Stimulated activated CD8-positive, alpha-beta memory T cell treated with anti-CD3 and anti-CD28 coated beads, Interleukin-4, amount 100 ng/mL, for 48 hours (primary cell): ENCODE measurements at places on chromosomes 5 and 9.
A peak's percentile ranks its signal among the peaks of the same experiment; 100 is the strongest.

- no peak for DNase-seq
Observed at GRCh38 chr5:15937708-15938107, 241.9 kb downstream of the MARCHF11 start.

DNA sequence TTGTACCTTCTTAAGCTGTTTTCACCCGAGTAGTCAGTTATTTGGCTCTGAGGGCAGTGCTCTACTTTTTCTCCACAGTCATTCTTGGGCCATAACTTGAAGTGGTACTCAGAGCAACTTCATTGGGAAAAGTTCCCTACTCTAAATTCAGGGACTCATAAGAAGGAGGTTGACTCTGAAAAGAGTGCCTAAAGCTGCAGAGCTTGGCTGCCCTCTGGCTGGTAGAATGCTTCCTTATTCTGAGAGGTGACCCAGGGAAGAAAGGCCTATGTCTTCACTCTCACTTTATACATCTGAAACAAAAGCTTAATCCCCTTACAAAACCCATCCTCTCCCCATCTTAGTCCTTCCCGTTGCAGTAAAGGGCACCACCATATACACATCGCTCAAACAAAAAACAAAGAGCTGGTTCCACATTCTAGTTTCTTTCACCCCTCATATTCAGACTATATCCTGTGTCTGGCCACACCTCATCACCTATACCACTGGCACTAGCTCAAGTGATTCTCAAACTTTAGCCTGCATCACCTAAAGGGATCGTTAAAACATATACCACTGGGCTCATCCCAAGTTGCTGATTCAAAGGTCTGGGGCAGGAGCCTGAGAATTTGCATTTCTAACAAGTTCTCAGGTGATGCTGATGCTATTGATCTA, 7.9 kb downstream of the IGIP start:
- DNase-seq, result no peak

DNA sequence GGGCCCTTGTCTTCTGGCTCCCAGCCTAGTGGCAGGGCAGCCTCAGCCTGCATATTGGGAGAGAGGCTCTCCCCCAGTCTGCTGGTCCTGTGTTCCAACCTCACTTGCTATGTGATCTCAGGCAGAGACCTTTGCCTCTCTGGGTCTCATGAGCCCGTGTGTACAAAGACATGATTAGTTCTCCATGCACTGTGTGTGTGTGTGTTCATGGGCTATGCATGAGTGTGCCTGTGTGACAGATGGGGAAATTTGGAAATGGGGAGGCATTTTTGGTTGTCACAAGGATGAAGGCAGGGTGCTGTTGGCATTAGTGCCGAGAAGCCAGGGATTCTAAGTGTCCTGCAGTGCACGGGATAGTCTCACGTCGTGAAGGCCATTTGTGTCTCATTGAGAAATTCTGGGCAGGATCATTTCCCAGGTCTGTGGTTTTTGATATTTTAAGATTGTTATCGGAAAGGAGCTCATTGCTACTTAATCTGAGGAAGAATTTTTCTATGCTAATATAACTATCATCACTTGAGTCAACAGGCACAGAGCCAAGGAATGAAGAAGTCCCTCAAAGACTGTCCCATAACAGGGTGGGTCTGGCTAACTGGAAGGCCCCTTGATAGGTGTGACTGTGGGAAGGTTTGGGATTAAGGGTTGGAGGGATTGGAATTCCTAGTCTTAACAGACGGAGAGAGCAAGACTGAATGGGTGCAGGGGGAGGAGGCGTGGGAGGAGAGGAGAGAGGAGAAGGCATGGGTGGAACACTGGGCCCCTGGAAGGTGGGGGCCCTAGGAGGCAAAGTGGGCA, 168.5 kb downstream of the RGS3 start:
- DNase-seq, result no peak

GRCh38 chr5:169071-169727, 22.1 kb upstream of the LRRC14B start:
- no peak for DNase-seq

DNA sequence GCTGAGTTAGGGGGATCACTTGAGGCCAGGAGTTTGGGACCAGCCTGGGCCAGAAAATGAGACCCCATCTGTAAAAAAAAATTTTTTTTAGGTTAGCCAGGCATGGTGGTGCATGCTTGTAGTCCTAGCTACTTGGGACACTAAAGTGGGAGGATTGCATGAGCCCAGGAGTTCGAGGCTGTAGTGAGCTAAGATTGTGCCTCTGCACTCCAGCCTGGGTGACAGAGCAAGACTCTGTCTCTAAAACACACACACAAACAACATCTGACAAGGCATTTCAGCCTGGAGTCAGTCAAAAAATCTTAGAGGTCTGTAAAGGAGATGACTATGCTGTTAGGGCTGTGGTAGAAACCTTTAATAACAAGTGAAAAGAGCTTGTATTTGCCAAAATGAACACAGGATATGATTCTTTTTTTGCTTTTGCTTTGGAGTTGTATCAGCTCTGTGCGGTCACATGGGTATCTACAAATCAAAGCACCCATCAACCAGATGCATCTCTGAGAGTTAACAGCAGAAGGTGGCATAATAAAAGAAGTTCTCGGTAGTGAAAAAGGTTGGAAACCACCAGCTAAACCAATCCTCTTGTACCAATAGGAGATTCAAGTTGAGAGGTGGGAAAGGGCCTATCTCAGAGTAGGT, 3.6 kb upstream of the PSMD5 start:
- DNase-seq, result no peak

- no peak for DNase-seq
Observed at GRCh38 chr5:160289721-160290120, 22.6 kb downstream of the CCNJL start.

- DNase-seq, result no peak
Observed at GRCh38 chr5:33035851-33036527, 324.9 kb downstream of the NPR3 start.

- no peak for DNase-seq
Observed at GRCh38 chr9:136182420-136182787, 22.5 kb downstream of the LHX3 start.

DNA sequence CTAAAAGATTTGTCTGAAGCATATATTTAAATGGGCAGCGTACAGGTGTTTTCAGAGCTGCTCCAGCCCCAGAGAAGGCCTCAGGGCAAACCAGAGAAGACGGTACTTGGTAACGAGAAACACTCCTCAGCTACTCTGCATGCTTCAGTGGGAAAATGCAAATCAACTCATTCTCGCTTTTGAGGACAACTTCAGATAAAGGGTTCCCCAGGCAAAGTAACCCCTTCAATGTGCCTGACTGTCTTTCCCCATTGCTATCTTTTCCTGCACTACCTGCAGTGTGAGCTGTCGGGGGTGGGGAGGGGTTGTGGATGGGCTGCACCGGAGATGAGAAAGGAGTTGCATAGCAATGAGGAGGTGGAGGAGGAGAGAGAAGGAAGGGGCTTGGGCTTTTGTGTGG, 339.7 kb upstream of the CLINT1 start:
- no peak for DNase-seq

DNA sequence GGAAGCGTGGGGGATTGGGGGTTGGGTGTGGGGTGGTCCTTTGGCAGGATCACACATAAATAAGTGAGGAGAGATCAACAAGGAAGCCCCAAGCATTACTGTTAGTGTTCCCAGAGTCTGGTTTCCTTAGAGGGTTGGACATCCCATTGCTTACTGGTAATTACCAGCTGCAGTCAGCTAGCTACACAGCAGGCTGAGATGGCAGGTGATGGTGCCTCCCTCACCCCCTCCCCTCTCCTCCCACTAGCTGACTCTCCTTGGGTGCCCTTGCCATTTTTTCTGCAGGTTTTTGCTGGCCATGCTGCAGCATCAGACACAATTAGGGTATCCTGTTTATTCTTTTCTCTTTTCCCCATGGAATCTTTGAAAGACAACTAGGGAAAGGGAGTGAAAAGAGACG, 107.5 kb upstream of the TLR4 start:
- no peak for DNase-seq

DNA sequence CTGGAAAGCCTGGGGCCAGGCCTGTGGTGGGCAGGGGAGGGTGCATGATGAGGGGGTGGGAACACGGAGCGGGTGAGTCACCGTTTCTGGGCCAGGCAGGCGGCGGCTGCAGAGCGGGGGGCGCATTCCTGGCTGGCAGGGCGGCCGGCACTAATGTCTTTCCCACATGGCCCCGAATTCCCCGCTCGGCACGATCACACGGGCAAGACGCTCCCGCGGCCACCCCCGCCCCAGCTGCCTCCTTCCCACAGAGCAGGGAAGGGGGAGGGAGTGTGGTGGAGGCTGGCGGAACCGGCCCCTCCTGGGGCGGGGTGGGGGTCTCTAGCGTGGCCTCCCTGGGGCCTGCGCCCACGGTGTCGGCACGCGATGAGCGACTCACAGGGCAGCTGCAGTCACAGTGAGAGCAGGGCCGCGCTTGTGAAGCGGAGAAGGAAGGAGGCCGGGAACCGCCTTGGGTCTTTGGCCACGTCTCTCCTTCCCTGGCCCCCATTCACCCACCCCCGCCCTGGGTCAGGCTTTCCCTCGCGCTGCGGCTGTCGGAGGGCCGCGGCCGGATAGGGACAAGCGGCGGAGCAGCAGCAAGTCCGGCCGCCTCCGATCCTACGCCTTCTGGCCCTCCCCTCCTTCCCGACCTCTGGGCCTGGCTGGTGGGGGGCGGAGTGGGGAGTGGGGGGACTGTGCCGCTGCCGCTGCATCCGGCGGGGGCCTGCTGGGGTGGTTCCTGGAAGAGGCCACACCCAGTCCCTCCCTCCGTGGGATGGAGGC, 48.9 kb downstream of the CXXC5 start:
- DNase-seq, result peak; percentile 40
